Stimulated activated effector memory CD8-positive, alpha-beta T cell treated with anti-CD3 and anti-CD28 coated beads, Interleukin-12 subunit alpha, Interleukin-12 subunit beta, amount 100 ng/mL, for 72 hours (primary cell): ENCODE measurements at places on chromosomes 5 and 9.
A peak's percentile ranks its signal among the peaks of the same experiment; 100 is the strongest.

- DNase-seq: no peak
These were observed 205.0 kb downstream of the DNAH5 start for GRCh38 chr5:13739479-13739878.

DNA sequence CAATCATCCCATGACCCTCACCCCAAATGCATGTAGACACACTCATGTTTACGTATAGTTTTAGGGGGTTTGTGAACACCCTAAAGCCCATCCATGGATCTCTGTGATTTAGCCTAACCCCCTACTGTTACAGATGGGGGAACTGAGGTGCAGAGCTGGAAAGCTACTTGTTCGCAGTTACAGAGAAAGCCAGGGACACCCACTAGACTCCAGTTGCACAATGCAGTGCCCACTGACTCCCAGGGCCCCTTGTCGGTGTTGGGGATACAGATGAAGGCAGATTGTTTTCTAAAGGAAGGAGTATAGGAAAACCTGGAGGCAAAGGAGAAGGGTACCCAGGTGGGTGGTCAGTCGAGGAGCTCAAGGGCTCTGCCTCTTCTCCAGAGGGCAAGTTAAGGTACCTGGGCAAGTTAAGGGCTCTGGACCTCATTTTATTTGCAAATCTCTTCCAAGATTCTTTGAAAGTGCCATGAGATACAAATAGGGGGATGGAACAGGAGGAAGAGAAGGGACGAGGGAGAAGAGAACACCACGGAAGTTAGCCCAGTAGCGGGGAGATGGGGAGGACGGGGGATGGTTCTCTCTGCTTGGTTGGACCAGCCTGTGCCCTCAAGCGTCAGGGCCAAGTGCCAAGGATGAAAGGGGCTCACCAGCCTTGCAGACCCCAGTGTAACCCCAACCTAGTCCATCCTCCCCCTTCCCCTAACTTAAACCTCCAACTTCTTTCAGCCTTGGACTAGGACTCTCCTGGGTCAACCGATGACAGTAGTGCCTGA, 958 bp downstream of the MYOZ3 start:
- no peak for DNase-seq

GRCh38 chr9:129070696-129071525, 10.0 kb upstream of the DOLPP1 start:
- no peak for DNase-seq

DNA sequence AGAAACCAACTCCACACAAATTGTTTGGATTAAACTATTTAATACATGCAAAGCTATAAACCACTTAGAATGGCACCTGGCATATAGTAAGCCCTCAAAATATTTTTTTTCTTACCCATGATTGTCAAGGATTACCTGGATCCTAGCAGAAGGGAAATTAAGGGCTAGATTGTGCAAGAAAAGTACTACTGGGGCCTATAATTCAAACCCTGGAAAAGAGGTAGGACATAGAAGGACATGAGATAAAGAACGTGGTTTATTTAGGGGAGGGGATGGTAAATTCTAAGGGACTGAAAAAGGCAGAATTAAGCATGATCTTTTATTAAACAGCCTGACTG, 14.9 kb upstream of the ARL15 start:
- no peak for DNase-seq

DNA sequence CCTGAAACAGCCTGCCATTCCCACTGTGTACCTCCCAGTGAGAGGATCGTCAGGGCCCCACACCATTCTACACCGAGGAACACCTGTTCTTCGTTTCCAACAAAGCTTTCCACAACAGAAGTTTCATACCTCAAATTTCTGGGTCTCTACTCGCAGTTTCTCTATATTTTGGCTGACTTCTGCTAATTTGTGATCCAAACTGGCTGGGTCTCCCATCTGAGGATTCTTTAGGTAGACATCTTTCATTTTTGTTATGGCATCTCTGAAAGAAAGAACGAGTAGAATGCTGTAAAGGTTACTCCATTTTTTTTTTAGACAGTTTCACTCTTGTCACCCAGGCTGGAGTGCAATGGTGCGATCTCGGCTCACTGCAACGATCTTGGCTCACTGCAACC, 67.5 kb downstream of the USP20 start:
- no peak for DNase-seq

DNA sequence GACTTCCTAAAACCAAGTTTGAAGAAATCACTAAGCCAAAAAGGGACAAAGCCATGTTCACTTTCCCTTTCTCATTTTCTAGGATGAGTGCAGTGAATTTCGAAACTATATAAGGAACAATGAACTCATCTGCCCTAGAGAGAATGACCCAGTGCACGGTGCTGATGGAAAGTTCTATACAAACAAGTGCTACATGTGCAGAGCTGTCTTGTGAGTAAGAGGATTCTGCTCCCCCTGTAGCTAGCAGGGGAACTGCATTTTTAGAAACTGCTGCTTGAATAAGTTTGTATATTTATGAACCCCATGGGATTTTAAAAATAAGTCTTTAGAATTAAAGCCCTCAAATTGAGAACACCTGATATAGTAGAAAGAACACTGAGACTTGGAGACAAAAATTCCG, 42.7 kb upstream of the SPINK14 start:
- DNase-seq: no peak

DNA sequence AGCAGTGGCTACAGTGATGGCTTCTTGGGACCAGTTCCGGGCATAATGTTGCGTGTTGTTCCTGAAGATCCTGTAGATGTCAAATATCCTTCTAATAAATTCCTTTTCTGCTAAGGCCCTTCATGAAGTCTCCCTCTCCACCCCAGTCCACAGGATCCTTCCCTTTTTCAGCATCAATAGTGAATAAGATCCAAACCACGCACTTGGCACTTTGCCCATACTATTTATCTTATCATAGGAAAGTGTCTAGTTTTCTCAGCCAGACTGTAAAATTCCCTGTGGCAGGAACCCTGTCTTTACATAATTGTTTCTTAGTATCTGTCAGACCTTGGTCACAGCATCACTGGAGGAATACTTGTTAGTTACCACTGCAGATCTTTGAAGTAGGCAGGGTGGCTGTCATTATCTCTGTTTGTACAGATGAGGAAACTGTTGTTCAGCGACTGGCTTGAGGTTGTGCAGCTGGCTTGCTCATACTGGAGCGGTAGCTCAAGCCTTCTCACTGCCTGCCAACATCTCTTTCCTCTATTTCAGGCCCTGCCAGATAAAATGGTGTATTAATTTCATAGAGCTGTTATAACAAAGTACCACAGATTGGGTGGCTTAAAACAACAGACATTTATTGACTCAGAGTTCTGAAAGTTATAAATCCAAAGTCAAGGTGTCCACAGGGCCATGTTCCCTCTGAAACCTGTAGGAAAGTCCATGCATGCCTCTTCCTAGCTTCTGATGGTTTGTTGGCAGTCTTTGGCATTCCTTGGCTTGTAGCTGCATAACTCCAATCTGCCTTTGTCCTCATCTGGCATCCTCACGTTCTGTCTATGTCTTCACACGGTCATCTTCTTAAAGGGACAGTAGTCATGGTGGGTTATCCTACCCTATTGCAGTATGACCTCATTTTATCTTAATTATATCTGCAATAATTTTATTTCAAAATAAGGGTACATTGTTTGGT, 33.5 kb upstream of the APC start:
- no peak for DNase-seq

DNA sequence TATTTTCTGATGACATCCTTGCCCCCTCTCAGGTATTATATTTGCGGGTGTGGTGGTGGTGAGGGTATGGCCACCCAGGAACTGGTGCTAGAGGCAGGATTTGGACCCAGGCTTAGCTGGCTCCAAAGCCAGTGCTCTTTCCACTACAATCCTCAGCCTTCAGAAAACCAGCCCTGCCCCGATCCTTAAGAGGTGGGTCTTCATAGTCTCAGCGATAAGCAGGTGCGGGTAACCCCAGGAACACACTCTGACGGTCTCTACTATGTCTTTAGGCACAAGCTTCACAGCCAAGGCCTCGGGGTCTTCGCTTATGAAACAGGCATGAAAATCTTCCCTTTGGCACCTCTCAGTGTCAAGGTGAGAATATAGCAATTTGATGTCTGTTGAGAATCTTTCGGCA, 169.3 kb downstream of the FGF18 start:
- DNase-seq: no peak

DNA sequence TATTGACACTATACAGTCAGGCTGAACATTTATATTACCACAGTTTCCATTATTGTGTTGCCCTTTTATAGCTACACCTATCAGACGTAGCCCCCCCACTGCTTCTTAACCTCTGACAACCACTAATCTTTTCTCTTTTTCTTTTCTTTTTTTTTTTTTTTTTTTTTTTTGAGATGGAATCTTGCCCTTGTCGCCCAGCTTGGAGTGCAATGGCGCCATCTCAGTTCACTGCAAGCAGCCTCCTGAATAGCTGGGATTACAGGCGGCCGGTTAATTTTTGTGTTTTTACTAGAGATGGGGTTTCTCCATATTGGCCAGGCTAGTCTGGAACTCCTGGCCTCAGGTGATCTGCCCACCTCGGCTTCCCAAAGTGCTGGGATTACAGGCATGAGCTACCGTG, 75.4 kb downstream of the UHRF2 start:
- no peak for DNase-seq

- no peak for DNase-seq
These were observed 128.1 kb upstream of the BOD1 start for GRCh38 chr5:173744551-173744950.

- DNase-seq: no peak
These were observed 5.7 kb downstream of the LCN1 start for GRCh38 chr9:135526730-135527571.

GRCh38 chr5:141412854-141413539, at the start of gene PCDHGA10:
TSS of gene PCDHGA10 (plus strand) at chr5:141412987. CDS start at chr5:141413176, 189 bp downstream.
- DNase-seq: peak; percentile 67

DNA sequence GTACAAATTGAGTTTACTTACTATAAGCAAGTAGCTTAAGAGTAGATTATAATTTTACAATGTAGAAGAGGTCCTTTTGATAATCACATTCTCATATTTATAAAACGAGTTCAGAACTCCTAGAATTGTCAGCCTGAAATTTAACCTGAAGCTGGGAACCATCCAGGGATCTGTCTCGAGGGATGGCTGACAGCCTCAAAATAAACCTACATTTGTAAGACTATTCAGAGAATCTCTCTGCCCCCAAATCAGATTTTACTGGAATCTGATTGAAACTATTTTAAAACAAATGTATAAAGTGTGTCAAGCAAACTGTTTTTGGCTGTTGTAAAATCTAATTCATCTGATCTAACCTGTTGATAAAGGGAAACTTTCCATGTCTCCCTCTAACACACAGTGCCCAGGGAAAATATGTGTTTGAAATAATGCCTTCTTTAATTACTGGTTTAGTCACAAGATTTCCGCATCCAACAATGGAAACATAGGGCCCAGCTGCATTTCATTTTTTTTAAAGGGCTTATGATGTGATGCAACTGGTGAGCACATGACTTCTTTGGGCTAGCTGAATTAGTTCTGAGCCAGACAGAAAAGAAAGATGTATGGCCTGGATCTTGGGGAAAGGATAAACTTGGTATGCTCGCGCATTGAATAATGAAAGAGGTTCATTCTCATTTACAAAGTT, 30.3 kb downstream of the SLC25A46 start:
- no peak for DNase-seq

DNA sequence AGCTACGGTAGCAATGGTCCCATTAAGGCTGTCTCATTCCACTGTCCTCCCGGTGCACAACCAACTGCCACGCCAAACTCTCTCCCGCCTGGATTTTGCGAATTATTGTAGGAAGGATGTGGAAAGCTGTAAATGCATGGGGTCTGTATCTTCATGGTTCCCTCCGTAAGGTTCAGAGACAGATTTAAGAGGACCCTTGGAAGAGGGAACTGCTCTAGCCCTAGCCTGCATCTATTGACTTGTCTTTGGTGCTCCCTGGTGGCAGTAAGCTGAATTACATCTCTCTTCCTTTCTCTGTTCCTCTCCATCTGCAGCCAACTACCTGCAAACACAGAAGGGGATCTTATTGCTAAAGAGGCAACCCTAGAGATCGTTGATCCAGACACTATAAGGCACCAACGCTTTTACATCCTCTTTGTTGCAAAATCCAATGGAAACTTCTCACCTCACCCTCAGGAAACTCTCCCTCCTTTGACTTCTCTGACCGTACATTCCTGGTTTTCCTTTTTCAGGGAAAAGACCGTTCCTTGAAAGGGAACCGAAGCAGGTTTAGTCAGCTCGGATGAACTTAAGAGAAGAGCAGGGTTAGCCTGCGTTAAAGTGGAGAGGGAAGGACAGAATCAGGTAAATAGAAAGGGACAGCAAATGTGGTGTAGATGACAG, 11.9 kb downstream of the CAPSL start:
- DNase-seq: peak; percentile 58

DNA sequence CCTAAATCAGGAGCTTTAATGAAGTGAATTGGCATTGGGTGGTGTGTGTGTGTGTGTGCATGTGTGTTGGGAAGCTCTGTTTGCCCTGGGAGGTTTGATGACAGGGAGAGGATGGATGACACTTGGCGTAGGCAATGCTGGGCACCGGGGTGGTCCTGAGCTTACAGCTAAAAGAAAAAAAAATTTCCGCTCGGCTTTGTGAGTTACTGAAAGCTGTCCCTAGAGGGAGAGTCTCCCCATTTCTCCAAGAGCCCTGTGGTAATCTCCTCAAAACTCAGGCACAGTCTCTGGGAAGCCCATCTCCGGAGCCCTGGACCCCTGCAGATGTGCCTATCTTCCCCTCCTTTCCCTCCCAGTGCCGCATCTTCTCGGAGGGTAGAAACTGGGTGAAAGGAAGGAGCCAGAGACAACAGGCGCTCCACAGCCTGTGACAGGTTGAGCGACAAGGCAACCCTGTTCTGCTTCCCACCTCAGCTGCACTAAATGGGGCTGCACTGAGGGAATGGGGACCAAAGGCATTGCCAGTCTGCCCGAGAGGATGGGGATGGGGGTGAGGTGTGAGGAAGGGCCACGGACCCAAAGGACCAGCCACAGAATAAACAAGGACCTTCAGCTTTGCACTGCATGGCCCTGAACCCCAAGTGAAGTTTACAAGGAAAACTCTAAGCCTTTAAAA, 35.8 kb upstream of the TIFAB start:
- no peak for DNase-seq

DNA sequence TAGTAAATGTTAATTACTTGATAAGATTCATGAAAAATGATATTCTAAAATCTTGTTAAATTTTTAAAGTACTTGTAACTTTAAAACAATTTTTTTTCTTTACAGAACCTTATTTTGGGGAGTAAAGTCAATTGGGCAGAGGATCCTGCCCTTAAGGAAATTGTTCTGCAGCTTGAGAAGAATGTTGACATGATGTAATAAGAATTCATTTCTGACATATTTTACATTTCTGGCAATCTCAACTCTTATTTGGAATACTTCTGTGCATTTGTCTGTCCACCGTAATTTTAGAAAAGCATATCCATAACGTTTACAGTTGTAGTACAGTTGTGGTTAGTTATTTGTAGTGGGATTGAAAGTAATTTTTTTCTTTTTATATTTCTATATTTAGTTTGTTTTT, 20.2 kb downstream of the CENPH start:
- no peak for DNase-seq

GRCh38 chr9:115141612-115142011, 23.7 kb upstream of the TNC start:
- DNase-seq: no peak
